ENCODE measurements at places on chromosomes 5 and 9. TPM values are rescaled to one million over a fixed set of nuclear protein-coding genes. Genes with fewer than 3 reads are reported as not detected.

The SECISBP2 gene
- 49.4 TPM for total RNA-seq

The RGS7BP gene
- total RNA-seq: 0.50 TPM

The CTXN3 gene
- not detected for total RNA-seq

The PTGER4 gene
- 58.2 TPM for total RNA-seq

The TPM2 gene
- total RNA-seq: 25.9 TPM

GRCh38 chr5:139895647-139896046 is 100.0 kb downstream of the PSD2 start:
- no peak for DNase-seq

DNA sequence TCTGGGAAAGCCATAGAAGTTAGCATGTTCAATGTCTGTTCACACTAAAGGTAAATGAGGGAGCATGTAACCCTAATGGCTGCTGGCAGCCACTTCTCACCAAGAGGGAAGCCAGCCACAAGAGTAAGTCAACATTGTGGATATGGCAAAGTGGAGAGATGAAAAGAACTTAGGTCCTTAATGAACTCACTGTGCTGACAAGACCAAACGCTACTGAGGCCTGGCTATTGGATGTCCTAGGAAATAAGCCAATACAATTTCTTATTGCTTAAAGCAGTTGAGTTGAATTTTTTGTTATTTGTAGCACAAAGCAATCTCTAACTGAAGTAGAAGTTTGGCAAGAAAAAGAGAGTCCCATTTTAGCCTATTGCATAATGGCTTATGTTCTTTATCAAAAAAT is 6.8 kb downstream of the GPR150 start:
- DNase-seq: no peak

DNA sequence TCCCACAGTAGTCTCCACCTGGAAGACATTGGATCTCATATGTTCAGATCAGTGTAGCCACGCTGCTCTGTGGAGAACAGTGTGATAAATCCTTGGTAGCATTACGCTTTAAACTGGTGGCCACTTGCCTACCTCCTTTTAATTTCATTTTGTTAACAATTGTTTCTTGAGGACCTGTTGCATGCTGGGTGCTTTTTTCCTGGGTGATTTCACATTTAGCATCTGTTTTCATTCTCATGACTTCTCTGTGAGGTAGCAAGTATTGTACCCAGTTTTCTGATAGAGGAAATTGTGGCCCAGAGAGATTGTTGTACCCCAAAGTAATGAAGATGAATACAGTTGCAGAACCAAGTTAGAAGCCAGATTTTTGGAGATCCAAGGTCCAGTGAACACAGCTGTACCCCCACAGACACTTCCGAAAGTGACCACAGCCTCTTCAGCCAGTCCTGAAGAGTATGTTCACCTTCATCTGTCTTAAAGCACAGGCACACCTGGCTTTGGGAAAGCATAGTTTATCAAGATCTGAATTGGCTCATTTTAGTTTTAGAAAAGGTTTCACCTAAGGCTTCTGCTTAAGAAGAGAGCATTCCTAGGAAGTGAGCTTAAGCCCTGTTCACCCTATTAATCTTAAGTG is 75.2 kb downstream of the F2RL2 start:
- DNase-seq: no peak

DNA sequence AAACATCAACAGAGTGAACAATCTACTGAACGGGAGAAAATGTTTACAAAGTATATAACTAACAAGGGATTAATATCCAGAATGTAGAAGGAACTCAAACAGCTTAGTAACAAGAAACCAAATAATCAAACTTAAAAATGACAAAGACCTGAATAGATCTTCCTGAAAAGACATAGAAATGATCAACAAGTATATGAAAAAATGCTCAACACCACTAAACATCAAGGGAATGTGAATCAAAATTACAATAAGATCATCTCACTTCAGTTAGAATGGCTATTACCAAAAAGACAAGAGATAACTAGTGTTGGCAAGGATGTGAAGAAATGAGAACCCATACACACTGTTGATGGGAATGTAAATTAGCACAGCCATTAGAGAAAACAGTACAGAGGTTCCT is 218.8 kb downstream of the MCTP1 start:
- DNase-seq: no peak

GRCh38 chr5:179758955-179759354 is 26.3 kb downstream of the MAML1 start:
- DNase-seq: no peak

DNA sequence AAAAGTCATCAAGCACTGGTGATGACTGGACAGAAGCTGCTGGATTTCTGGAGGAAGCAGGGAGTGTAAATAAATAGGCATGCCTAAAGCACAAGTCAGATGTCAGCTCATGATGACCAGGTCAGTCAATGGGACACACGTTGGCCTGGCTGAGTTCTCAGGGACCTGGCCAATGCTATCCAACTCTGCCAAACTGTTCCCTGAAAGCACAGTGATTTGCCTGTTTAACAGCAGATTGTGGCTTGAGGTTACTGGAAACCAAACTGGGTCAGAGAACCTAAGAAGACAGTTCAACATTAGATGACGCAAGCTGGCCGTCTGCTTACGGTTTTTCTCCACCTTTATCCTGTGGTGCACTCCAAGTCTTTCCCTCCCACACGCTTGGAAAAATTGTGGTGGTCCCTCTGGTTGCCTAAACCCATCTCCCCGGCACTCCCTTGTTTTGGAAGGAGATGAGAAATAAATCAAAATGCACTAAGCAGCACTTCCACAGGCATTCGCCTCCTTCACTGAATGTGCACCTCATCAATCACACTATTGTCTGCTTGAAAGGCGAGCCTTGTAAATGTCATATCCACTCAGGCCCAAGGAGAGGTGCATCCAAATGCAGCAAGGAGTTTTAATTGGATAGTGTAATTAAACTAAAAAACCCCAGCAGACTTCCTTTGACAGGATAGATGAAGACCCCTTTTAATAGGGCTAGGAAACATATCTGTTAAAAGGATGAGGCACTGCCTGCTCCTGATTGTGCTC is 199.4 kb downstream of the GAPVD1 start:
- no peak for DNase-seq

GRCh38 chr9:137139468-137140150 is 655 bp downstream of the GRIN1 start:
- DNase-seq: no peak

DNA sequence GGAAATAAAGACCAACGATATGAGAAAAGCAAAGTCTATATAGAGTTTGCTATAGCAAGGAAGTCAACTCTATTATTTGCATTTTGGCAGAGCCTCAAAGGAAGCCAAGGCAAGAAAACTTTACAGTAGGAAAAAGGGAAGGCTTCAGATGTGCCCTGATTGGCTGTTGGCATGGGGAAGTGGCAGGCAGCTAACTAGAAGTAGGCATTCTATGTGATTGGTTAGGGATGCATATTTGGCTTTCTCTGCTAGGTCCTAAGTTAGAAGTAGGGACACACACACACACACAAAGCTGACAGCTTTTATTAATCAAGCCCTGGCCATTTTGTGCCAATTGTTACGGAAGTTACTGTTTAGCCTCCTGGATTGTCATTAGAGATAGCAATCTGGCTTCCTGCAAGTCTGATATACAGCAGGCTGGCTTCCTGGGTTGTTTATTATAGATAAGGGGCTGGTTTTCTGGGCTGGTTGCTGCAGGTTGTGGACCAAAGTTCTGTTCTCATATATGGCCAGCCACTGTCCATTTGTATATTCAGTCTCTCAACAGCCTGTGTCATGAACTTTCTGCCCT is 308.1 kb upstream of the GRAMD2B start:
- DNase-seq: no peak

DNA sequence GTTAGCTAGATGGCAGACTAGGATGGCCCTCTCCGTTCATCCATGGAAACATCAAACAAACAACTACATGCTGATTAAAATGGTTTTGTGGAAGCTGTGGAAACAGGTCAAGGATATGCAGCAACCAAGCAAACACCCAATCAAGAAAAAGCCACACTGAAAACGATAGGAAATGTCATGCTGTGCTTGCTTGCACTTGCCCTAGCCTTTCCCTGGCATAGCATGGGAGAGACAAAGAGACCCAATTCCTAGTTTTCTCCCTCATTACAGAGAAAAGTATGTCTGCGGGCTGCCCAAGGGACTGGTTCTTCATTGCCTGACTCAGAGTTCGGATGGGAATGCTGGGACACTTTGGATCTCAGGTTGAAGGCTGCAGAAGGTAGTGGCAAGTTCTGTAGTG is 98.7 kb downstream of the FANCC start:
- DNase-seq: no peak

- DNase-seq: no peak
These were observed 58.6 kb downstream of the PTCD2 start for GRCh38 chr5:72378639-72379289.

DNA sequence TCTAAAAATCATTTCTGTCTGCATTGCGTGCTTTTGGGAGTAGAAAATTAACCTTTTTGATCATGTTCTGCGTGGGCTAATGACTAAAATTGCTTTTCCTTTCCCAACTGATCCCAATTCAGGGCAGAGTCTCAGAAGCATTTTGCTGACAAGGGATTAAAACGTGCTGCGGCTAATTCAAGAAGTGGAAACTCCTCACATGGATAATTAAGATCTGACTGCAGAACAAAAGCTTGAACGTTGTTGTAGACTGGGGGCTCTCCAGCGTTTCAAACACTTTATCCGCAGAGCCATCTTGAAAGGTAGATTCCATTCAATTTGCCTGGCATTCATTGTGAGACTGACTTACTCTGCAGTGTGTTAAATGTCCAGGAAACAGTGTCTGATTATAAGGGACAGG is 485.3 kb upstream of the DMAC1 start:
- no peak for DNase-seq

DNA sequence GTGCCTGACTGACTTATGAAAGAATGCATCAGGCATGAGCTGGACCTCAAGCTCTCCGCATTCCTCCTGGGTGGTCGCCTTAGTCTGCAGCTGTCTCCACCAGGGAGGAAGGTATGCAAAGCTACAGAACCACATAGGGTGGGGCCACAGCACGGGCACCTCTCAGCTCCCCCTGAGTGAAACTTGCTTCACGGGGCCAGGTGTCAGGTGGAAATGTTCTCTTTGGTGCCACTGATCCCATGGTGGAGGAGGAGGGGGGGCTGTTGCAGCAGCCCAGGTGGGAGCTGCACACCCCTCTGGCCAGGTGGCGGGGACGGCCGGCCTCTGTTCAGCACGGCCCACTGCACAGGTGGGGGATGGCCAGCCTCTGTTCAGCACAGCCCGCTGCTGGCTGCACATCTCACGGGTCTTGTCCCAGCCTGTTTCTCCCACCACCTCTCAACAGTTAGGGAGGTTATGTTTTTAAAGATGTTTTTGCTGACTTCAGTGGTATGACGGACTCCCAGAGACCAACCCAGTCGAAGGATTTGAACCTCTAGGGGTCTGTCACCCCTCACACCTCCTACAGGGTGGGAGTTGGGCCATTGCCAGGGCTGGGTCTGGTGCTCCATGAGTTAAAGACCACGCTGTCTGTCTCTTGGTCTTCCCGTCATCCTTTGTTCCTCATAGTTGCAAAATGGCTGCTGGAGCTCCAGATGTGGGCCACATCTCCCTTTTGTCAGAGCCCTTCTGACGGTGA is 34.3 kb downstream of the MRPL36 start:
- peak; percentile 49 for DNase-seq

- DNase-seq: no peak
These were observed 6.9 kb upstream of the WDR5 start for GRCh38 chr9:134128727-134129679.

DNA sequence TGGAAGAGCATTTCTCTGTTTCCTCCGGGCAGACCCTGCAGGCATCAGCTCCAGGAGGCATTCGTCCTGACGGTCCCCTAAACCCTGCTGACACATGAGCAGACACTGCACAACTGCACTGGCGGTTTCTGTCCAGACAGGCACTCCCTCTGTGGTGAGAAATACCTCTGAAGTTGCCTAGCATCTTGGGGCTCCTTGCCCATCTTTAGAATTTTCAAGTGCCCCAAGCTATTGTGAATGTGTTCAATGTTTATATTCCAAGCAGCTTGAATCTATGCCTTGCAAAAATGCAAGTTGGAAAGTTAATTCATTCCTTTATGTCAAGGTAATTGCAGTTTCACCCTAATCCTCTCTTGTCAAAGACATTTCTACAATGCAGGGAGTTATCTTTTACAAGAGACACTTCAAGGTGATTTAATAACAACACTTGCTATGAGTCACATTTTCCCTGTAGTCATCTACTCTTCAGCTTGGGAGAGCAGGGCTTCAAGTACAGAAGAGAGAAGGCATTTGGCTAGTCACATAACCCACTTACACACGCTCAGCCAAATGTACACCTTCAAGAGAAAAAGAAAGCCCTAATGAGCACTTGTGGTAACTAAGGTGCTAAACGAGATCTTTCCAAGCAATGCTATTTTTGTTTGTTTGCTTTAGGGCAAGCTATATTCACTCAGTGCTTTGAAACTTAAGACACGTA is 302.5 kb downstream of the MLLT3 start:
- DNase-seq: no peak

DNA sequence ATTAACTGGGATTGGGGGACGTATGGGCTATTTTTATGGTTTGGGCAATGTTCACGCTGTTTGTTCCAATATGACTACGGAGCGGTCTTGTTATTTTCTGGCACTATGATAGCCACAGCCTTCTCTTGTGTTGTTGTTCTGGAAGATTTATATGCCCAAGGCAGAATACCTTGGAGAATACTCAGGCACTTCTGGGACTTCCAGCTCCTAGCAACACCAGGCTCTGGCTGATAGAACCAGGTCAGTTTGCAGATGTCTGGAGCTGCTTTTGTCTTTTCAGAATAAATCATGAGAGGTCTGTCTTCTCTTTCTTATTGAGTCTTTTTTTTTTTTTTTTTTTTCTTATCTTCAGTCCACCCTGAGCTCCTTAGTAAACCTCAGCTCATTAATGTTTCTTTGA is 262.5 kb downstream of the MED10 start:
- no peak for DNase-seq

- no peak for DNase-seq
These were observed 107.3 kb upstream of the GABRG2 start for GRCh38 chr5:161960314-161960713.

DNA sequence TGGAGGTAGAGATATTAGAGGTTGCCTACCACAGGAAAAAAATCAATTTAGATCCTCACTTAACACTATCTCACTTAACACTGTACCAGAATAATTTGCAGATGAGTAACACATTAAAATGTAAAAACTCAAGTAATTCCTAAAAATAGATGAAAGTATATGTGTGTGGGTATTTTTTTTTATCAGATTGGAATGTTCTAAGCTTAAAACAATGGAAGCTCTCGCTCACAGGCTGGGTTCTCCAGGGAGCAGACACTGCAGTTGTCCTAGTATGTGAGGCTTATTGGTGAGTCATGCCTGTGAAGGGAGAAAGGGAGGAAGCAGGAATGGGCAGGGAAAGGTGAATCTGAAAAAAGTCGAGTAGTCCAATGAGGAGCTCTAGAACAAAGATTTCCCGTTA is 181.3 kb upstream of the ZNF608 start:
- DNase-seq: no peak

- DNase-seq: no peak
These were observed 37.7 kb downstream of the UBAP2 start for GRCh38 chr9:34010979-34011378.
